ENCODE measurements at places on chromosomes 16 and 17. TPM values are rescaled to one million over a fixed set of nuclear protein-coding genes. Genes with fewer than 3 reads are reported as not detected.
A peak's percentile ranks its signal among the peaks of the same experiment; 100 is the strongest.

- no peak for DNase-seq
These were observed 6.3 kb downstream of the PLXDC1 start for GRCh38 chr17:39145143-39145542.

DNA sequence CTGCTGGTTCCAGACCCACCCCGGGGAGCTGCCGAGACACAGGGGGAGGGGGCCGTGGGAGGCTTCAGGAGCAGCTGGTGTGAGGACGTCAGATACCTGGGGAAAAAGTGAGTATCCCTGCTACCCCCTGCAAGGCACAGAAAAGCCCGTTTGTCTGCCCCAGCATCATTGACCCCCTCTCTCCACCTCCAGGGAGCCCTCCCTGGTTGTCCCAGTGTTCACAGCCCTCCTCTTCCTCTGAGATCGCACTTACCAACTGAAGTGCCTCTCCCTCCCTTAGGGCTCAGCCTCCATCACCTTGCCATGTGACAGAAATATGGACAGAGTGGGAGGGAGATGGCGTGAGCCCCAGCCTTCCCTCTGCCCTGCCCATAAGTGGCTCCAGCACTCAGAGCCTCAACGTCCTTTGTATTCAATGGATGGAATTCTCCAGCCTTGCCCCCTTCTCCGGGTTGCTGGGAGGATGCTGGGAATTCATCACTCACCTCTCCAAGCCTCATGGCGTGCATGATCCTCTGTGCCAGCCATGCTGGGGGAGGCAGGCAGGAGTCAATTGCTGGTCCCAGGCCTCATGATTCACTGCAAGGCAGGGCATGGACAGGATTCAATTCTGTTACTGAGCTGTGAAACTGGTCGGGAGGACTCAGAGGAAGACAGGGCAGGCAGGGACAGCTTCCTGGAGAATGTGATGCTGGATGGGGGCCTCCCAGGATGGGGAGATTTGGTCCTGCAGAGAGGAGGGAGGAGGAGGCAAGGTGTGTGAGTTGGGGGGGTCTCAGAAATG, 14.6 kb downstream of the SPNS3 start:
- DNase-seq: no peak

GRCh38 chr16:58615280-58615679, 14.3 kb downstream of the CNOT1 start:
- no peak for DNase-seq

DNA sequence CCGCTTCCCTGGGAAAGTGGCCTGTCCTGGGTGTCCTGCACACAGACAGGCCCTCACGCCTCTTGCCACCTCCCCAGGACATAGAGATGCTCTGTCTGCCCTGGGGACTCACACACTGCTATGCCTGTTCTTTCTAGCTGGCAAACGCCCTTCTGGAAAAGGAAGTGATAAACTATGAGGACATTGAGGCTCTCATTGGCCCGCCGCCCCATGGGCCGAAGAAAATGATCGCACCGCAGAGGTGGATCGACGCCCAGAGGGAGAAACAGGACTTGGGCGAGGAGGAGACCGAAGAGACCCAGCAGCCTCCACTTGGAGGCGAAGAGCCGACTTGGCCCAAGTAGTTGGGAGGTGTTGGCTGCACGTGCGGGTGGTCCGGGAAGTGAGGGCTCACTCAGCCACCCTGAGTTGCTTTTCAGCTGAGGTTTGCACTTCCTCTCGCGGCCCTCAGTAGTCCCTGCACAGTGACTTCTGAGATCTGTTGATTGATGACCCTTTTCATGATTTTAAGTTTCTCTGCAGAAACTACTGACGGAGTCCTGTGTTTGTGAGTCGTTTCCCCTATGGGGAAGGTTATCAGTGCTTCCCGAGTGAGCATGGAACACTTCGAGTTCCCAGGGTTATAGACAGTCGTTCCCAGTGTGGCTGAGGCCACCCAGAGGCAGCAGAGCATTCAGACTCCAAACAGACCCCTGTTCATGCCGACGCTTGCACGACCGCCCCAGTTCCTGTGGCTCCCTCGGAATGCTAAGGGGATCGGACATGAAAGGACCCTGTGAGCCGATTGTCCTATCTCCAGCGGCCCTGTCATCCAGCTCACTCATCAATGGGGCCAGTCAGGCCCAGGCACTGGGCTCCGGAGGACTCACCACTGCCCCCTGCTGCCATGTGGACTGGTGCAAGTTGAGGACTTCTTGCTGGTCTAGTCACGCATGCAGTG, 3.5 kb upstream of the RPL13 start:
- DNase-seq: peak; percentile 69

The INO80E gene
- 72.7 TPM for total RNA-seq

The SCNN1G gene
- 1.2 TPM for total RNA-seq

The TBC1D26 gene
- 2.9 TPM for total RNA-seq

The TLCD2 gene
- 2.9 TPM for total RNA-seq

The PRAC2 gene
- not detected for total RNA-seq
